T-helper 22 cell (primary cell): ENCODE measurements at places on chromosomes 1 and 21.

DNA sequence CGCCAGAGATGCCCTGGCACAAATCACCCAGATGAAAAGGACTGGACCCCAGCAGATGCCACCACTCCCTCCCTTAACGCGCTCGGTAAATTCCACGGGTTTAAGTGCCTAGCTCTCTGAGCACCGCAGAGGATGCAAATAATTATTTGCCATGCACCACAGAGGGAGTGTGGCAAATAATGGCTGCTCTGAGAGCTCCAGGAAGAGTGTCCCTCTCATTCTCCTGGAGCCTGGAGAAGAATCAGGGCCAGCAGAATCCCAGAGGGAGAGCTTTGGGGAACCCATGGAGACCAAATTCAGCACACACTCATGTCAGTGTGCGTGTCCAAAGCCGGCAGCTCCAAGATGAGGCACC is 667 bp downstream of the HHIPL2 start:
- no peak for DNase-seq

DNA sequence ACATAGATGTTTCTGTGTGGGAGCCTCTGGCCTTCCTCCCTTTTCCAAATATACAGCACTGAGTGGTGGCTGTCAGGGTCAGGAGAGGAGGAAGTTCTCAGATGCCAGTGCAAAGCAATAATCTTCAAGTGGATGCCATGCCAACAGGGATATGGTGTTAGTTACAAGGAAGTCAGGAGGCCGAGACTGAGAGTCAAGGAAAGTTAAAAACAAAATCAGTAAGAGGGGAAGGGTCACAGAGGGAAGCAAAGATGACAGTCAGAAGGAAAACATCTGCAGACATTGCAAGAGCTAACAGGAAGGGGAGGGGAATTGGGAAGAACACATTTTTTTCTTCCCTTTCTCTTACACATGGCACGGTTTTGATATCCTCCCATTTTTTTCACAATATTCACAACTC is 691.4 kb downstream of the ADGRL2 start:
- no peak for DNase-seq

DNA sequence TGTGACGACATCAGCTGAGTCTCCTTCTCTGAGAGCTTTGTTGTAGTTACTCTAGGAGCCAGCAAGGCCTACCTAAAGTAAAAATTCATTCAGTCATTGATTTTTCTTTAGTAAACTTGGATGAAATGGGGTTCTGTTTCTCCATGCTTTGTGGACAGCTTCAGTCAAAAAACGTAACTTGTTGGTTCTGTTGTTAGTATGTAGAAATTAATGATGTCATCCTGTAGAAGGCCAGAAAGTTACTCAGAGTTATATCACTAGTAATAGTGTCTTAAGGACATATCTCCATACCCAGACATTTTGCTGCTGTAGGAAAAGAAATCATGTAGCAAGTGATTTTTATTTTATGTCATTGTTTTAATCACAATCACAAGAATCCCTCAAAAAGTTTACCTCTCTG is 43.0 kb downstream of the KDM1A start:
- DNase-seq = no peak

- no peak for DNase-seq
Observed at GRCh38 chr1:116257341-116257767, 115.7 kb upstream of the ATP1A1 start.

DNA sequence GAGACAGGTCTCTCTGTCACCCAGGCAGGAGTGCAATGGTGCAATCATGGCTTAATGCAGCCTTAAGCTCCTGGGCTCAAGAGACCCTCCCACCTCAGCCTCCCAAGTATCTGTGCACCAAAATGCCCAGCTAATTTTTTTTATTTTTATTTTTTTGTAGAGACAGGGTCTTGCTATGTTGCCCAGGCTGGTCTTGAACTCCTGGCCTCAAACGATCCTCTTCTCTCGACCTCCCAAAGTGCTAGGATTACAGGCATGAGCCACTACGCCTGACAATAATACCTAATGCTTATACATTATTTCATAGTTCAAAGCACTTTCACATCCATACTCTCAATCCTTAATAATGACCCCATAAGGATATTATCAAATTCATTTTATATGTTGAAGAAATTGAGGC is 48.3 kb downstream of the LUZP1 start:
- DNase-seq = no peak

- no peak for DNase-seq
Observed at GRCh38 chr1:205057808-205058575, 15.0 kb downstream of the CNTN2 start.

- DNase-seq = no peak
Observed at GRCh38 chr1:97680894-97681293, 239.9 kb downstream of the DPYD start.

DNA sequence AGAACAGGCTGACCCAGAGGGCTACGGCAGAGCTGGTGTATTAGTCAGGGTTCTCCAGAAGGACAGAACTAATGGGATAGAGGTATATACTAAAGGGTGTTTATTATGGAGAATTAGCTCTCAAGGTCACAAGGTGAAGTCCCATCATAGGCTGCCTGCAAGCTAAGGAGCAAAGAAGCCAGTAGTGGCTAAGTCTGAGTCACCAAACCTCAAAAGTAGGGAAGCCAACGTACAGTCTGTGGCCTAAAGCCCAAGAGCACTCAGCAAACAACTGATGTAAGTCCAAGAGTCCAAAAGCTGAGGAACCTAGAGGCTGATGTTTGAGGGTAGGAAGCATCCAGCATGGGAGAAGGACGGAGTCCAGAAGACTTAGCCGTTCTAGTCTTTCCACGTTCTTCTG is 179.2 kb downstream of the BACH1 start:
- DNase-seq = no peak

- DNase-seq = no peak
Observed at GRCh38 chr1:35447278-35447677, 109.9 kb downstream of the KIAA0319L start.

DNA sequence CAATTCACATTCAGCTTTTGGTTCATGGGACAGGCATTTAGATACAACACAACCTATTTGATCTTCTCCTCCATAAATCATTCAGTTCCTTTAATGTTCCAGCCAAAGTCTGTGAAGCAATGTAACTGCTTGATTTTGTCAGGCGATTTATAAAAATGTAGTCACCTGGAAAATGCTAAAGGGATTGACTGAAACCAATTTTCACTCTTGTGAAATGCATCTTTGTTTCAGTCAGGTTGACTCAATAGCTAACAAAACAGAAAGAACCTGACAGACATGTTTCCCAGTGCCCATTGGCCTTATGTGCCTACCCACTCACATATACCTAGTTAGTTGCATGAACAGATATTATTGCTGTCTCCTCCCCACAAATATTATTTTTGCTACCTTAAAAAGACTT is 335.7 kb downstream of the CHRM3 start:
- DNase-seq = no peak

DNA sequence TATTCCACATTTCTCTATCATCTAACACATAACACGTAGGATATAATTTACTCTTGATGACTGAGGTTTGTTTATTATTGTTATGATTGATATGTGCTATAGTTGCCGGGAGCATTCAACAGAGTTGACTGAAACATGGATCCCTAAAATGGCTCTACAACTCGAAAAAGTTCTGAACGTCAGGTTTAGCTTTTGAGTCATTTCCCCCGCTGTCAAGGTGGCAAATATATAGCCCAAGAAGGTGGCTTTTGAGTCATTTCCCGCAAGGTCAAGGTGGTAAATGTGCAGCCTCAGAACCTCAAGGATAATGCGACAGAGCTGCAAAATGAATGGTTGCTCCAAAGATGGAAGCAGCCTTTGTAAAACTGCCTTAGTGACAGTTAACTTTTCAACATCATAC is 104.0 kb downstream of the NIBAN1 start:
- no peak for DNase-seq

GRCh38 chr1:62784509-62785365 is 805 bp downstream of the ATG4C start:
- DNase-seq = no peak

- DNase-seq = no peak
Observed at GRCh38 chr1:56672579-56672978, 27.5 kb downstream of the PRKAA2 start.

GRCh38 chr1:5273280-5274003 is 619.0 kb downstream of the AJAP1 start:
- no peak for DNase-seq

DNA sequence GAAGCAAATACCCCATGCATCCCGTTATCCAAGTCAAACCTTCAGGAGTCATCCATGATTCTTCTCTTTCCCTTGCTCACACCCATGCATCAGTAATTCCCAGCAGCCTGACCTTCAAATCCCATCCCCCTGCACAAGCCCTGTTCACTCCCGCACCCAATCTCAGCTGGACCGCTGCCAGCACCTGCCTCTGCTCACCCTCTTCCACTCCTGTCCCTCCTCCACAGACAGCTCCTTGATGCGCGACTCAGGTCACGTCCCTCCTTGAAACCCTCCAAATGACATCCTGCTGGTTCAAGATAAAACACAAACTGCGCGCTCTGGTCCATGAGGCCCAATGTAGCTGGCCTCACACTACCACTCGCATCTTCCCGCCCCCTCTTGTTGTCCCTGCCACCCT is 43.4 kb upstream of the MPZL1 start:
- DNase-seq = no peak

DNA sequence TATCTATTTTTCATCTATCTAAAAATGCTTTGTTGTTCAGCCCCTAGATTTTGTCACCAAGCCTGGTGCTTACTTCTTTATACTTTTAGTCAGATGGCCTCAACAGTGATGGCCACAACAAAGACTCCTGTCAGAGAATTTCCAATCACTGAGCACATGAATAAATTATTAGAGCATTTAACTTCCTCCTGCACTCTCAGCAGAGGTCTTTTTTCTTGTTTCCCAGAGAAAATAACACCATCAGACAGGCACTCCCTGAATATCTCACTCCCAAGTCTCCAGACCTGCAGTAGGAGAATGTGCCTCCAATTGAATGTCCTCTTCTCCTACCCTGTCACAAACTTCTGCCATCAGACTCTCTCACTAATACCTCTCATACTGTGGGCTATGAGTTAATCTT is 616.0 kb upstream of the NR5A2 start:
- no peak for DNase-seq

- DNase-seq = no peak
Observed at GRCh38 chr1:33161061-33161681, 20.7 kb downstream of the TRIM62 start.

DNA sequence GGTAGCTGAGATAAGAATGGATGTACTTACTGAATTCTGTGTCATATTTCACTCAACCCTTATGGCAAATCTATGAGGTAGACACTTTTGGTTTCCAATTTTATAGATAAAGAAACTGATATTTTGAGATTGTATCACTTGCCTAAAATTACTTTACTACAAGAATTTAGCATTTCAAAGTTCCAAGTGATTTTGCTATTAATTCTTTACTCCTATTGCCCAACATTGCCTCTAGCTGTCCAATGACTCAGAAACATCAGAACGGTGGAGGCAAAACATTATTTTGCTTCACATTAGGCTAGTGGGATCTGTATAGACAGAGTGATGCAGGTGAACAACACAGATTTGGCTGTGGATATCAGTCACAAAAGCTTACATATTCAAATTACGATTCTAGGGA is 747.2 kb upstream of the NEGR1 start:
- no peak for DNase-seq

DNA sequence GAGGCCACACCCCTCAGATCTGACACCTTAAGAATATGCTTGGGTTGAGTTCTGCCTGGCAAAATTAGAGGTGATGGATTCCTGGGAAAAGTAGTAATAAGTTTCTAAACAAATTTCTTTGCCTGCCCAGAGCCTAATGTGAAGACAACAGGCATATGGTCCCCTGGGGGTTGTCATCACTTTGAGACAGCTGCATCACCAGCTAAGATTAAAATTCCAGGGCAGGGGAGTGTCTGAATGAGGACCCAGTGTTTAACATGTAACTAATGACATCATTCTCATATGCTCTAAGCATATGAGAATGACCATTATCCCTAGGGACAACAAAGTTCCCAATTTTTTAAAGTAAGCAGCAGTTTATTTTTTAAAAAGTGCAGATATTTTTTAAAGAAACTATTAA is 432.2 kb downstream of the PCP4 start:
- no peak for DNase-seq

DNA sequence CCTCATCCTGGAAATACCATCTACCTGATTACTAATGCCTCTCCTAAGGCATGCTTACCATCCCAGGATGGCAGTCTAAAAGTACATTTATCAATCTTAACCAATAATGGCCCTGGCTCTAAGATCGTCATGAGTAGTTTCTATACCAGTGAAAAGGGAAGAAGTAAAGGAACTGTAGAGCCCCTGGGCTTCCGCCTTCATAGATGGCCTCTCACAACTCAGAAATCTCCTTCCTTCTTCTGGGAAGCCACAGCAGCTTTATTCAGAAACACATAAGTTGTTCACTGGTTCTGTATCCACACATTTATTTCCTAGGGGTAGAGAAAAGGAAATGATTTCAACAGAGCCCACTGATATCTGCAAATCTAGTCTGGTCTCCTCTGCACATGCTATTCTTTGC is 41.0 kb upstream of the CD5L start:
- DNase-seq = no peak

GRCh38 chr21:45176141-45176540 is 101.8 kb downstream of the ADARB1 start:
- DNase-seq = no peak

GRCh38 chr1:234735476-234735875 is 125.5 kb upstream of the IRF2BP2 start:
- DNase-seq = no peak

DNA sequence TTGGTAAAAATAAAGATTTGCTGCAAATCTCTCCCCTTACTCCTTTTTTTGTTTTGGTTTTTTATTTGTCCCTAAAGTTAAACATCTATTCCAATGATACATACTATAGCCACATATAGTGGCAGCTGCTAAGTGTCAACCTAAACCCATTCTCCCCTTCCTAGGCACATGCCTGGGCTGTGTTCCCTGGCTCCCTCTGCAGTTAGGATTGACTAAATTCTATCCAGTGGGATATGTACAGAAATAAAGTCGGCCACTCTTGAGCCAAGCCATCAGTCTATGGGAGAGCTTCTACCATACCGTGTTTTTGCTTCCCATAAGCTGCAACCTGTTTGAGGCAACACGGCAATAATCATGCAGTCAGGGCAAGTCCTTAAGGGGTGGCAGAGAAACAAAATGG is 23.6 kb downstream of the MCOLN3 start:
- DNase-seq = no peak

- DNase-seq = no peak
Observed at GRCh38 chr1:98315309-98315708, 346.2 kb upstream of the SNX7 start.

GRCh38 chr1:18192974-18193373 is 85.4 kb downstream of the IGSF21 start:
- DNase-seq = no peak

GRCh38 chr1:31781138-31781755 is 17.1 kb upstream of the ADGRB2 start:
- DNase-seq = no peak

DNA sequence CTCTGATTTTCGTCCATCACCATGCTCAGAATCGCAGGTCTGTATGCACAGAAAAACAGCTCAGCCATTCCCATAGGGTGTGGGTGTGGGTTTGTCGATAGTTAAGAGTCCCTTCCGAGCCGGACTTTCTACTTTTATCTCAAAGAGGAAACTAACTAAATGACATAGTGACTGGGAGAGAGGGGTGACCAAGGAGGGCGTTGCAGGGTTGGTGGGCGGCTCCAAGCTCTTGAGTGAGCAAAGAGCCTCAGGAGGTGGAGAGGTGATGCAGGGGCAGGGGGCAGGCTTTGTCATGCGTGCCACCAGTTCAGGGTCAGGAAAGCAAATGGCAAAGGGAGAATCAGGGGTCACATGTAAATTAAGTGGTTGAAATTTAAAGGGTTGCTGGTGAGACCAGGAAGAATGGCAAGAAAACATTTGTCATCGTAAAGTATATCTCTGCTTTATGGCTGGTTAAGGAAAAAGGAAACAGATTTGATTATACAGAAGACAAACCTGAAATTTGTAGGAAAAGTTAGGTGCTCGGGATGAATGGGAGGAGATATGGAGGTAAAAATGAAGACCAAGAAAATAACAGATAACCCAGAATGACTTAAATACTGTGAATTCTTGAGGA is 249.0 kb downstream of the SETD4 start:
- DNase-seq = no peak
